ENCODE measurements at places on chromosomes 4 and X. TPM values are rescaled to one million over a fixed set of nuclear protein-coding genes. Genes with fewer than 3 reads are reported as not detected.

GRCh38 chr4:24380957-24381665 is 203.2 kb downstream of the DHX15 start:
- no peak for DNase-seq

- DNase-seq: no peak
These were observed at the start of gene MTNR1A for GRCh38 chr4:186554914-186555827. Gene MTNR1A (minus strand): TSS chr4:186555567. CDS start chr4:186555365, 202 bp downstream.

DNA sequence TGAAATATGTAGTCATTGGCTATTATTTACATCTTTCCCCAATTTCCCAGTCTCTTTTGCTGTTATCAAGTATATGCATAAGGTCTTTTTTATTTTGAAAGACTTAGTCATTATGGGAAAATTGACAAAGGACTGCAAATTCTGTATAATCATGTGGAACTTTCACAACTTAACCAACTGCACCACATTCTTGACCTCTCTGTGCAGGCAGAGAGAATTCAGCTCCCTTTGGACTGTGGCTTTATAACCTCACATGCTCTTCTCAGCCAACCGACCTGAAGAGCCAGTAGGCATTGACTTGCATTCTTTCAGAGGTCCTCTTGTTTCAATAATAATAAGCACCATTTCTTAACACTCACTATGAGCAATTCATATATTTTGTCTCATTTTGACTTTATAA is 66.9 kb downstream of the ANXA3 start:
- no peak for DNase-seq

DNA sequence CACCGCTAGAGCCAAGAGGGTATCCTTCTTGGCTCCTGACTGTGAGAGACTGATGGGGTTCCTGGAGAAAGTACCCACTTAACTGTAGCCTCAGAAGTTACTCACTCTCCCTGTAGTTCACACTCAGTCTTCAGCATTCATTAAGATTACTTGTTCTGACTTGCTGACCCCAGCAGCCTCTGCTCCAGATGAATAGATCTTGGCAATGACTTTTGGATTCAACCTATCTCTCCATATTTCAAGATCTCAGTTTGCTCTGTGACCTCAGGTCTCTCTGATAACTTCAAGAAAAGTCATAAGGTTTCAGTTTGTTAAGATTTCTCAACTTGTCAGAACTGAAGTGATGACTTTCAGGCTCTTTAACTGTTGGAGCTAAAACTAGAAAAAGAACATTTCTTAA is 825.6 kb downstream of the PCDH7 start:
- DNase-seq: no peak

- no peak for DNase-seq
These were observed 175.3 kb upstream of the FGF13 start for GRCh38 chrX:138886769-138887168.

DNA sequence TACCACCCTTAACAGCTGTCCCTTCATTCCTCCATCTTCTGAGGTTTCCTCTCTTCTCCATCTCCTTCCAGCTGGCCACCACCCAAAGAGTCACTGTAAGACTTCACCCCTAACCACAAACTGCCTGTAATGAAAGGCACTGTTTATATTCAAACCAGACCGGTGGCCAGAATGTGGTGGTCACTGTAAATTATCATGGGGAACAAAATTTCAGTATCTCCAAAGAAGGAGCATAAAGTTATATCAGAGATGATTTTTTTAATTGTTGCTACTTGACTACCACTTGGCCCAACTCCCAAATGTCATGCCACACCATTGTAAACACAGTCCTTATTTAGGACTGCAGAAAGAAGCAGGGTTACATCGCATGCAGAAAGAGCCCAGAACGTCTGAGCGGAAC is 44.8 kb downstream of the SMARCA1 start:
- DNase-seq: no peak

GRCh38 chr4:135186002-135186401 is 984.4 kb upstream of the PABPC4L start:
- DNase-seq: no peak

DNA sequence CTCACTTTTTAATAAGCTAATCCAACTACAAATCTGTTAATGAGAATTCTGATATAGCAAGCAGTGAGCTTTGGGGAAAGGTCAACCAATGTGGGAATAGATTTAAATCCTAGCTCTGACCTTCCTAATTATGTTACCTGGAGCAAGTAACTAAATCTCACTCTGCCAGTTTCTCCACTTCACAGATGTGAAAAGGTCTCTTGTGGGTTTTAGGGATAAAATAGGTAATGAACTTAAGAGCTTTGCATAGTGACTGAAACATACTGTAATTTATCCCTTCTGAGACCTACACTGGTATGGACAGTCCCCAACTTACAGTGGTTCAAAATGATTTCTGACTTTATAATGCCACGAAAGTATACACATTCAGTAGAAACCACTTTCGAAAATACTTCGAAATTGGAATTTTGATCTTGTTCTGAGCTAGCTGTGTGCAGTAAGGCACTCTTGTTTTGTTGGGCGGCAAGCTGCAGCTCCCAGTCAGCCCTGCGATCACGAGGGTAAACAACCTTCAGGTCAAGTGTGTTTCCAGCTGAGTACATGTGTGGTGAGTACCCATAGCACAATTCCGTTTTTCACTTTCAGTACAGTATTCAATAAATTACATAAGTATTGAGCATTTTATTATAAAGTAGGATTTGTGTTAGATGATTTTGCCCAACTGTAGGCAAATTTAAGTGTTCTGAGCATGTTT is 93.7 kb downstream of the ADGRL3 start:
- DNase-seq: no peak

- no peak for DNase-seq
These were observed 87.8 kb downstream of the RAPGEF2 start for GRCh38 chr4:159190651-159191050.

DNA sequence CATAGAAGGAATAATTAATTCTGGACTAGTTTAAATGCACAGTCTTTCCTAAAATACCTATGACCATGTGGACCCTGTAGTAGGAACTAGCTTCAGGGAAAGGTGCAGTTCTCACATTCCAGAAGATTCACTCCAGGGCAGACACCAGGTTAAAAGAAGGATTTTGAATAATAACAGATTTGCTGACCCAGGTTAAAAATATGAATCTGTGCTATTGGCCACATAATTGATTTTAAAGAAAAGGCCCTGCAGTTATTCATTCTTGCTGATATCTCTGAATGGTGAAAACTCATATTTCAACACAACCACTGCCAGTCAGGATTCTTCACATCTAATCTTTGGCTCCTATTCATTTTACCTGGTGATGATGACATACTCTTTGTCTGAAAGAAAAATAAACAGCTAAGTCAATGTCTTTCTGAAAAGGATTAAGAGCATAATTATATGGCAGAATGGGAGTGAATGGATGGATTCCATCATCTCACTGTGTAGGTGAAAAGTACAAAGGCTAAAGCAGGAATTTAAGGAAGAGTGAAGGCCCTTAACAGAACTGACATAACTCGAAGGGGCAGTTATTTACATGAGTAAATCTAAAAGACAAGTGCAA is 432.8 kb downstream of the PDGFC start:
- DNase-seq: no peak

- no peak for DNase-seq
These were observed 10.1 kb downstream of the PSAPL1 start for GRCh38 chr4:7424553-7425111.

GRCh38 chr4:78056265-78057129 is 626 bp upstream of the FRAS1 start:
- DNase-seq: no peak

- DNase-seq: no peak
These were observed 2.2 kb downstream of the MID2 start for GRCh38 chrX:107827852-107828251.

- no peak for DNase-seq
These were observed 223.5 kb upstream of the MBNL3 start for GRCh38 chrX:132712350-132712749.

Gene SLIT2
- not detected for total RNA-seq

Gene PDK3
- 12.6 TPM for total RNA-seq

Gene TMEM192
- 15.5 TPM for total RNA-seq

Gene CXCL1
- total RNA-seq: not detected

Gene ASB9
- total RNA-seq: not detected

Gene GLRA3
- not detected for total RNA-seq

Gene CSN3
- not detected for total RNA-seq

Gene GUCY1A1
- 0.30 TPM for total RNA-seq

Gene SMIM31
- total RNA-seq: not detected

Gene RAB33A
- 10.6 TPM for total RNA-seq

Data from activated T-cell treated with anti-CD3 and anti-CD28 coated beads, Interleukin-2, amount 50 U/mL, for 4 hours (primary cell).